Cortex of kidney (tissue), 1 donor: ENCODE measurements at places on chromosomes 13 and 19.

- no peak for DNase-seq
These were observed 152.7 kb downstream of the B3GLCT start for GRCh38 chr13:31352467-31352866.

GRCh38 chr13:71880753-71881541 is 13.9 kb upstream of the DACH1 start:
- DNase-seq: no peak

DNA sequence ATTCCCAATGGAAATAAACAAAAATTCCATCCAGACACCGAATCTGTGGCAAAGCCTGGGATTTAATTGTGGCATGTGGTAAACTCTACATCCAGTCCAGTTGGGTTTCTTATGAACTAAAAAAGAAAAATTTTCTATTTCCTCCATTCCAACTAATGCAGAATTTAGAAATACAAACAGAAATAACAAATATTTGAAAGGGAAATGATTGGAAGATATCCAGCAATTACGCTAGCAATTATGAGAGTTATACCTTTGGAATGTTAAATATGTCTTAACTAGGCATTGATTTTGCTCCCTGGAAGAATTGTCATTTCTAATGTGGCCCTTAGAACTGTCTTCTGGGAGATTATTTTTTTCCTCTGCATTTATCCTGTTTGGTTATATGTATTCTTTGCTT is 421.4 kb upstream of the KLHL1 start:
- DNase-seq: no peak

DNA sequence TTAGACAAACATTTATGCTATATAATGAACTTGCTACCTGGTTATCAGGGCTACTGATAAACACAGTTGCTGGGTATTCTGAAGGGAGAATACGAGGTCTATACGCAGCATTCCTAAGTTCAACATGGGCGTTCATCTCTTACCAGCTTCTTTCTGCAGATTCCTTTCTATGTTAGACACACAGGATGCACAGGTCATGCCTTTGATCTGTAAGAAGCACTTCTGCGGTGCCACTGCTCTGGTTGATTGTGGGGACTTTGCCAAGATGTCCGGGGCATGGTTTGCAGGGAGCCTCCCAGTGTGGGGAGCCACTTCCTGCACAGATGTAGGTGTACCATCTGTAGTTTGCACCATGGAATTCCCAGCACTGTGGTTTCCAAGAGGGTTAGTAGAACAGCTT is 40.9 kb downstream of the ATP7B start:
- DNase-seq: no peak

DNA sequence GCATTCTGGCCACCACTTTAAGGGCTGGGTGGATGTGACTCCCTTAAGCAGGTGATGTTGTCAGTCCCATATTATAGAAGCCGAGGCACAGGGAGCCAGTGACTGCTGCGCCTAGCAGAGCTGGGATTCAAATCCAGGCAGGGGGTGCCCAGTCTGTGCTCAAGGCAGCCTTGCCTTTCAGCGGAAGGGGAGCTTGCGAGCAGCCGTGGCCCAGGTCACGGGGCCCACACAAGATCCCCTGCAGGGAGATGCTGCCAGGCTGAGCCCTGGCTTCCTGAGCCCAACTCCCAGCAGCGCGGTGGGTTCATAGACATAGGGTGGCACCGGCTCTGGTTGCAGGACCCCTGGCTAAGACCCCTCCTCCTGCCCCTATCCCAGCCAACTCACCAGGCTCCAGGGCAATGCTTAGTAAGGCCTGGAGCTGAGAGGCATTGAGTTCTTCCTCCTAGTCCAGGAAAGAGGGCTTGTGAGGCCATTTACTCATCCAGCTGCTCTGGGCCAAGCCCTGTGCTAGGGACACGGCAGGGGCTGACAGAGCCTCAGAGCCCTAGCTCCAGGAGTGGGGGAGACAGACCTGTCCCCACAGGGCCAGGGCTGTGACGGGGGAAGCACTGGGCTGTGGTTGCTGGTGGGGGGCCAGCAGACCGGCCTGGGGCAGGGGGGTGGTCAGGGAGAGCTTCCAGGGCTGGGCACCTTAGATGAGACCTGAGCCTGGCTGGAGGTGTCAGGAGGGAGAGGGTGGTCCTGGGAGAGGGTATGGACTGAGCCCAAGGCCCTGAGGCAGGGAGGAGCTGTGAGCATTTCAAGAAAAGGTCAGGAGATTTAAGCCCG is 9.6 kb downstream of the CAPN12 start:
- no peak for DNase-seq
